C1 segment of cervical spinal cord (tissue), 14 donors: ENCODE measurements at places on chromosomes 11 and 22.

DNA sequence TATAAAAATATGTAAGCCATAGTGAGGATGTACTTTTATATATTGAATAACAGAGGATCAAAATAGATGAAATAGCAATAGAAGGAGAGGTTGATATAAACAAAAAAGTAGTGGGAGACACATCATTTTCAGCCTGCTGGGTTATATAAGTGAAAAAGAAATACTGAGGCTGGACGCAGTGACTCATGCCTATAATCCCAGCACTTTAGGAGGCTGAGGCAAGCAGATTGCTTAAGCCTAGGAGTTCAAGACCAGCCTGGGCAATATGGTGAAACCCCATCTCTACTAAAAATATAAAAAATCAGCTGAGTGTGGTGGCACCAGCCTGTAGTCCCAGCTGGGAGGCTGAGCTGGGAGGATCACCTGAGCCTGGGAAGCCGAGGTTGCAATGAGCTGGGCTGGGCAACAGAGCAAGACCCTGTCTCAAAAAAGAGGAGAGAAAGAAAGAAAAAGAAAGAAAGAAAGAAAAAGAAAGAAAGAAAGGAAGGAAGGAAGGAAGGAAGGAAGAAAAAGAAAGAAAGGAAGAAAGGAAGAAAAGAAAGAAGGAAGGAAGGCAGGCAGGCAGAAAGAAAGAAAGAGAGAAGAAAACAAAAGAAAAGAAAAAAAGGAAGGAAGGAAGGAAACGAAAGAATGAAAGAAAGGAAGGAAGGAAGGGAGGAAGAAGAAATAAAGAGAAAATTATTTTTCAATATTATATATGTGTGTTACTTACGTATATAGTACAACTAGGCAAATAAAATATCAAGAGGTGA lies 7.0 kb upstream of the P2RY2 start:
- no peak for DNase-seq

DNA sequence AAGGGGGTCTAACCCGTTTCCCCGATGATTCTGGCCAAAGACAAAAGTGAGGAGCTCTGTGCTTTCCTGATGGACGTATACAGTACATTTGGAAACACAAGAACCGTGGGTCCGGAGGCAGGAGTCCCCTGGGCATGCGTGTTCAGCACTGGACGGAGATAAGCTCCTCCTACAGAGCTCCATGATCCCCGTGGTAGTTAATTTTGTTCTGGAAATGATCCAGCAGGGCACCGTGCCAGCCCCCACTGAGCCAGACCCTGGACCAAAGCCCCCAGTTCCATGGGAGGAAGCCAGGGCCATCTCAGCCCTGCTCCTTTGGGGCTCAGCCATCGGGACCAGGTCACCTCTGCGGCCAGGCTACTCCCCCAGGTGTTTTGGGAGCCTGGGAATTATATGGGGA lies 83.3 kb downstream of the TRMU start:
- no peak for DNase-seq

GRCh38 chr22:30876915-30877553 lies 91.5 kb downstream of the MORC2 start:
- DNase-seq, result no peak

DNA sequence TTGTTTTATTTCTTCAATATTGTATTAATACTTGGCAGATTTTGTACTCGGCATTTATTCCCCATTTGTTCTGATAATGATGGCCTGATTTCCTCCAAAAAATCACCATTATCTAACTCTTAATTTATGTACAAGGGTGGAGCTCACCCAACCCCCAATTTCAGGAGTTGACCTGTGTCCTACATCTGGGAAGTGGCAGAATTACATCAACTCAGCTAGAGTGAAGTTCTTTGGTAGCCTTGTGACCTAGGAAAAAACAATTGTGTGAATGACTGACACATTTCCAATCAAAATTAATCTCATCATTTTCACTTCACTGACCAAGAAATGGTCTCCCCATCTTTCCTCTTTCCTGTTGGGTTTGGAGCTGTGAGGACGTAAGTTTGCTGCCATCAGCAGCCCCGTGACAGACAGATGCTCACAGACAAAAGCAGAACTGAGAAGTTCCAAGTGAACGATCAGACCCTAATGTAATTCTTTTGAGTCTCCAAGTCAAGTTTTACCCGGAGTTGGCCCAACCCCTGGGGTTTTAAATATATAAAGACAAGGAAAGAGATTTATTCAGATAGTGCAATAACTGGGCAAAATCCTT lies 16.6 kb upstream of the MS4A6E start:
- DNase-seq, result no peak

DNA sequence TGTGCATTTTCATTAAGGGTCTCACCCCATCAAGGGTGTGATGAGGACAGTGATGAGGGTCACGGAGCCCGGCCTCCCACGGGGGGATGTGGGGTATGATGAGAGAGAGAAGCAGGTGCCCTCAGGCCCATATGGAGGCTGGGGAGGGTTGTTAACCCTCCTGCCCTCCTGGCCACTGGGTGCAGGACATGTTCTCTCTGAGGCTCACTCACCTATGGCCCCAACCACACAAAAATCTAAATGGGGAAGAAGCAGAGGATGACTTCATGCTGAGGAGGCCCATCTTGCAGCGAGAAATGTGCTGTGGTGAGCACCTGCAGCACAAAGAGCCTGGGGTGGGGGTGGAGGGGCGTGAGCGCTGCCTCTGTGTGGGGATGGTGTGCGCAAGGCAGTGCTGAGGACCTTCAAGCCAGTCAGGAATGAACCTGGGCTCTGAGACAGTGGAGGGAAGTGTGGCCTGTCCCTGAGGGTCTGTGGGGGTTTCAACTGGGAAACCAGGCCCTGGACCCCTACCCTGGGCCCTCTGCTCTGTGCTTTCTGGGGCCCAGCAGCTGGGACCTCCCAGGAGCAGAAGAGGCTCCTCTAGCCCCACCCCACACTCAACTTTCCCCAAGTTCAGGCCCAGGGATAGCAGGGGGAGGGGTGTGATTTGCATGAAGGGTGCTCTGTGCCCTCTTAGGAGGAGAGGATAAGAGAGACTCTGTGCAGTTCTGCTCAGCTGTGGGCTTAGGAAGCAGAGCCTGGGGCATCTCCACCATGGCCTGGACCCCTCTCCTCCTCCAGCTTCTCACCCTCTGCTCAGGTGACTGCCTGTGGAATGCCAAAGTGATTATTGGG lies 43.0 kb upstream of the TOP3B start:
- no peak for DNase-seq

DNA sequence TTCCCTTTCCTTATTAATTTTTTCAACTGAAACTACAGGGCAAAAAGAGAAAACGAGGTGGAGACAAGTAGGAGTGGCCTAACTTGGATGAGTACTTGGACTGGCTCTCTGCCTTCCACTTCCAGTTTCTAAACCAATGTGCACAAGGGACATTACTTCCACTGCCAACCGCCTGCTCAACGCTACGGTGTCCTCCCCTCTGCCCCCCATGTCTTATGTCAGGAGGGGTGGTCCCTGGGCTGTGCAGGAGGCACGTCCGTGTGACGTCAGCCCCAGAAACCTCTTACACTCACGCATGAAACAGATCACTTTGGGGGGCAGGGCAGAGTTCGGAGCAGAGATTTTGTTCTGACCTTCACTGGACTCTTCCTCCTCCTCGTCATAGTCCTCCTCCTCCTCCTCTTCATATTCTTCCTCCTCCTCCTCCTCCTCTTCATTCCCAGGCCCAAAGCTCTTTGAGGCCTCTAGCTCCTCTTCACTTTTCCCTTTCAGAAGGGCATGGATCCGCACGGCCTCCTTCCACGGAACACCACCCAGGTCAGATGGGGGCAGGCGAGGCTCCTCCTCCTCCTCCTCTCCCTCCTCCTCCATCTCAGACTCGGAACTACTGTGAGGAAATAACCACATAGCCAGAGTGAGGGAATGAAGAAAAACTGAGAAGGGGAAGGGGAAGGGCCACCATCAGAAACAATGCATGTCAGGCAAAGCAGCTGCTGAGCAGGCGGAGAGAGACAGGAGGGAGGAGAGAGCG lies 57.4 kb upstream of the BID start:
- DNase-seq, result no peak

DNA sequence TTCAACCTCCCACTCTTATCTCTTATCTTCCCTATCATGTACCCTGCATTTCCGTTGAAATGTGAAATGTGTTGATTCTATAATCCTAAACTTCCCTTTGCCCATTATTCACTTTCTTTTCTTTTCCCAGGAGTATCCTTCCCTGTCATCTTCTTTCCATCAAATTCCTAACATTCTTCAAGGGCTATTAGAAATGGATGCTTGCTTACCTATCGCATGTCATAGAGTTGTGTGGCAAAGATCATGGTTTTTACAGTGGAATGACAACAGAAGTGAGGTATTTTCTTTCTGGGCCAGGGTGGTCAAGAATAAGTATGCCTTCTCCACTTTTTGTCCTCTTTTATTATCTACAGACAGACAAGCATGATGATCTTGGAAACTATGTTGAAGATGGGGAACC lies 124.4 kb upstream of the SLC5A12 start:
- no peak for DNase-seq

- no peak for DNase-seq
Observed at GRCh38 chr11:6991227-6991626, 28.9 kb downstream of the ZNF214 start.

- no peak for DNase-seq
Observed at GRCh38 chr22:42562279-42562678, 8.5 kb downstream of the SERHL2 start.

DNA sequence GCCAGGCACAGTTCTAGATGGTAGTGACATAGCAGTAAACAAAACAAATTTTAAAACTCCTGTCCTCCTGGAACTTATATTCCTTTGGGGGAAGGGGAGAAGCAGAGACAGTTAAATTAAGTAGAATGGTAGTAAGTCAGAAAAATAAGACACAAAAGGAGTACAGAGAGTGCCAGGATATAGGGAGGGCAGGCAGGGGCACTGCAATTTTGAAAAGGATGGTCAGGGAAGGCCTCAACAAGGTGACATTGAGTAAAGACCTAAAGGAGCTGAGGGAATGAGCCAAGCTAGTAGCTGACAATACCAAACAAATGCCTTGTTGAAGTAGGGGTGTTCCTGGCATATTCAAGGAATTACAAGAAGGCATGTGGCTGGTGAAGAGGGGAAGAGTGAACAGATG lies 10.2 kb downstream of the NUP160 start:
- DNase-seq, result no peak

- DNase-seq, result no peak
Observed at GRCh38 chr11:117444711-117445658, 117.3 kb downstream of the CEP164 start.

- no peak for DNase-seq
Observed at GRCh38 chr11:65425105-65425970, 2.7 kb downstream of the NEAT1 start.

DNA sequence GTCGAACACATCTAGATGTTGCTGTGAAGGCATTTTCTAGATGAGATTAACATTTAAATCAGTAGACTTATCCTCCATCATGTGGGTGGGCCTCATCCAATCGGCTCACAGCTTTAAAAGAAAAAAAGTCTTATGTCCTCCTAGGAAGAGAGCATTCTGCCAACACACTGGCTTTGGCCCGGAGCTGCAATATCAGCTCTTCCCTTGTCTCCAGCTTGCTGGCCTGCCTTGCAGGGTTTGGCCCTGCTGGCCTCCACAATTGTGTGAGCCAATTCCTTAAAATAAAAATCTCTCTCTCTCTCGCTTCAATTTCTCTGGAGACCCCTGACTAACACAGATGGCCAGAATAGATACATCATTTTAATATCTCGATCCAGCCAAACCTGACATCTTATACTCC lies 13.1 kb upstream of the ABCC8 start:
- no peak for DNase-seq

DNA sequence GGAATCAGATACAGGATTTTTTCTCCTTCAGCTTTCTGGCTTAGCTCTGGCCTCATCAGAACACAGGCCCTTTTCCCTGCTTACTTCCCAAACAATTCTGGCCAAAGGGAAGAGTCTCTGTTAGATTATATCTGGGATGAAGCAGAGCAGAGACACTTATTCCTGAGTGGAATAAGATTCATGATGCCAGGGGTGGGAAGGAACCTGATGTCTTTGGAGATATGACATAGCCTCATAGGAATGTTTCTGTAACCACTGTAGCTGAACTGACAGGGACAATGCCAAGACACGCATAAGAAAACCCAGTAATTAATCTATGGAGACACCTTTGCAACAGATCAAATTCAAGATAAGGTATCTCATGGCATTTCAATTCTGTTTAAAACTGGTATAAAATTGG lies 177.1 kb upstream of the RAG2 start:
- DNase-seq, result no peak

GRCh38 chr22:20537983-20538382 lies 30.6 kb downstream of the MED15 start:
- DNase-seq, result no peak

GRCh38 chr11:126405906-126406305 lies 50.4 kb downstream of the ST3GAL4 start:
- DNase-seq, result no peak

GRCh38 chr11:115591380-115591779 lies 87.2 kb upstream of the CADM1 start:
- no peak for DNase-seq

- DNase-seq, result no peak
Observed at GRCh38 chr11:129102756-129103155, 89.4 kb downstream of the ARHGAP32 start.

DNA sequence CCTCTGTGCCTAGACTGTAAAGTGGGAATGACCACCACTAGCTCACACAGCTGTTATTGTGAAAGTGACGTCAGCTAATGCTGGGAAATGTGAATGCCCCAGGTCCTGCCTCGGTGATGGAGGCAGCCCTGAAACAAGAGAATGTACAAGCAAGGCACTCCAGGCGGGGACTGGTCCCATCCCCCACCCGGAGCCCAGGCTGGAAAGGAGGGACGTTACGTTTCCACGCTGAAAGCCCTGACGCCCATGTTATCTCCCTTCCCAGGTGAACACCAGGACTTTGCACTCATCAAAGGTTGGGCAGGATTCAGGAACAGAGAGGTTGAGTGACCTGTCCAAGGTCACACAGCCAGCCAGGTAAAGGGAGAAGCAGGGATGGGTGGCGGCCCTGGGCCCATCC lies 784 bp downstream of the SULT4A1 start:
- no peak for DNase-seq

DNA sequence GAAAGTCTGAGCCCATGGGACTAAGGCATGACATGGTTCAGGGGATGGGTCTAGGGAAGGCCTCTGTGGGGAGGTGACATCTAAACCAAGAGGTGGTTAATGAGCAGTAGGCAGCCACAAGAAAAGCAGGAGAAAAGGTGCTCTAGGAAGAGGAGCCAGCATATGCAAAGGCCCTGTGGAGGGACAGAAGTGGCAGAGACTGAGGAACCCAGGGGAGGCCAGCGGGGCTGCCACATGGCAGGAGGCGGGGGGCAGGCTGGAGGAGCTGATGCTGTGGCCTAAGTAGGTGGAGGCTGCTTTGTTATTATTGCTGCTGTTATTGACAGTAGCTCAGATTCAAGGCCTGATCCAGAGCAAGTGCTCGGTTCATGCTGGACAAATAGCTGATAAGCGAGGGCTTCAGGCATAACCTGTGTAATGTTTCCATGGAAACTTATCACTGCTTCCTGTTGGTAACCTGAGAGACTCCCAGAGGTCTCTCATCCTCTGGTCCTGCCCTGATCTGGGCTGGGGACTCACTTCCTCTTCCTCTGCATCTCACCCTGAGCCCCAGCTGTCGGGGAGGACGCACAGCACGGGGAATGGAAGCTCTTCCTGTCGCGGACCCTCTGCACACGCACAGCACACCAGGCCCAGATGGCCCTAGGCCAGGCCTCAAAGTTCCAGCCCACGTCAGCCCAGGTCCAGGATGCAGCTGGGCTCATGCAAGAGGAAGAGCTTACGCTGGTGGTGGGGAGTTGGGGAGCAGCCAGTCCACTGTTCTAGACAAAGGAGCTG lies 75.2 kb upstream of the TP53I11 start:
- DNase-seq, result no peak
